ENCODE measurements at places on chromosomes 3 and 15. TPM values are rescaled to one million over a fixed set of nuclear protein-coding genes. Genes with fewer than 3 reads are reported as not detected.

DNA sequence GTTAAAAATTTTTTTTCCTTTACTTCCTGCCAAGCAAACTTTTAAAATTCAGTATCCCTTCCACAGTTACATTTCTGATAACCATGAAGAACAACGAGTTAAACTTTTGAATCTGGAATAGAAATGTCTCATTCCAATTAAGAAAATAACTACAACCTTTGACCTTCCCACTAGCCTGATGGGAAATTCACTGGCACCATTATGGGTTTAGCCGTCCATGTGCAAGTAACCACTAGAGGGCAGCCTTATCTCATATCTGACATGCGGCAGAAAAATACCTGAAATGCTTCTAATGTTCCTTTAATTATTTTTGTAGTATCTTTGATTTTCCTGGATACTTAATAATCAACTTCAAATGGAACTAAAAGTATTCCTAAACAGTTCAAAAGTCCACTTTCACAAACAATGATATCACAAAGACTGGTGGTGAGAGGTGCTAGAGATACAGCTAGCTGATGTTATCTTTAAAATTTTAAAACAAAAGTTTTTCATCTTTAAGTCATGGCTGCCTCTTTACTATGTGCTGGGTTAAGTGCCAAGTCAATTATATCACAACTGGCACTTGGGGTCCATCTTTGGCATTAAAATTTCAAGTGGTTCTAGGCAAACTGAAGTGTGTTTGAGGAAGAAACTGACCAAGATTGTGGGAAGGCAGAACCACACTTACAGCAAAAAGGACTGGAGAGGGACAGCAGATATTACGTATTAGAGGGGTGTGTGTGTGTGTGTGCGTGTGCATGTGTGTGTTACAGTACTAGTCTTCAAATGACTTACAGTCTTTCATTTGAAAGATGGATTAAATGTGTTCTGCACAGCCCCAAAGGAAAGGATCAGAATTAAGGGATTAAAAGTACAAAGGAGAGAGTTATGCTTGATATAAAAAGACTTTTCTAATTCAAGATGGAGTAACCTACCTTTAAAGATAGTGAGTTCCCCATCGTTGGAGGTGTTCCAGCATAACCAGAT lies 107.1 kb upstream of the ICE2 start:
- no peak for DNase-seq

Gene FOXB1
- total RNA-seq: not detected

DNA sequence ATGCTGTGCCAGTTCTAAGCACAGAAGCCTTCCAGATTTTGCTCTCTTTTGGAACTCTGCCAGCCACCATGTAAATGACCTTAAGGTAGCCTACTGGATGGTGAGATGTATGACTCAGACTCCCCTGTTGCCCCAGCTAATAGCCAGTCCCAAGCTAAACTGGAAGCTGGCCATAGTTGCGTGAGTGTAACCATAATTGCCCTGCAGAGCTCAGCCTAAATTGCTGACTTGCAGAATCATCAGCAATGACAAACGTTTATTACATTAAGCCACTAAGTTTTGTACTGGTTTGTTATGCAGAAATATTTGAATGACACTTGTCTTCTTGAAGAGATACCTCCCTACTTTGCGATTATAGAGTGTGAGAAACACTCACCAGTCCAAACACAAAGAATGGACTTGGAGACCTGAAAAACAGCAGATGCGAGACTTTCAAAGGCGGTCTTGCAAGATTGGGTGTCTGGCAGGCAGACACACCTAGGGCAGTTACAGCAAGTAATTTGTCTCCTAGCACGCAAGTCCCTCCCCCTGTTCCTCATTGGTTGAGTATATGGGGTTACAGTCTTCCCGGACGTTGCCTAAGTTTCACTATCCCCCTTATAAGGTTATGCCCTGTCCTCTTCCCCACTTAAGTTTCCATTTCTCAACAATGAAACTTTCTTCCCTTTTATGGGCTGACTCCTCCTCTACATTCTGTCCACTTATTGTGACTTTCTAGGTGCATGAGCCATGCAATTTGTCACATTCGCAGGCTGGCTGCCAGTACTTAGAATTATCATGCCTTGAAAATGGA lies 83.6 kb upstream of the XCR1 start:
- no peak for DNase-seq

GRCh38 chr3:42906070-42906847 lies at the start of gene ZNF662:
ZNF662 (plus strand) TSS chr3:42906142; CDS start chr3:42908115, 1,973 bp downstream.
- DNase-seq: peak; percentile 84

Gene FGD5
- total RNA-seq: 4.3 TPM

DNA sequence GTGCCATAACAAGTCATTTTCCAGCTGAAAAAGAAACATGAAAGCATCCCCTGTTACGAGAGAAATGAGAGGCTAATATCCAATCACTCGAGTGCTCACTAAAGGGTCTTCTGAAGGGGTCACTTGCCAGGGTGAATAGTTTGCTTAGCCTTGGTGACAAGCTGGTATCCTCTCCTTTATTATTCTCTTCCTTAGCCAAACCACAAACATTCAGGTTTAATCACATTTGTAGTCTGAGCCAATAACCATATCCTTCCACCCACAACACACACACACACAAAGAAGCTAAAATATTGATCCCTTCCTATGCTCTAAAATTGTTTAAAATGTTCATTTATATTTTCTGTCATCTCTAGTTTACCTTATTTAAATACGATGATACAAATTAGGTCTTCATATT lies 240.5 kb upstream of the TMCO5A start:
- DNase-seq: no peak

Gene SPESP1
- 0.94 TPM for total RNA-seq

Gene WDR72
- 5.3 TPM for total RNA-seq

Gene LYZL4
- total RNA-seq: not detected

GRCh38 chr15:45391746-45392583 lies 13.6 kb upstream of the GATM start:
- no peak for DNase-seq

DNA sequence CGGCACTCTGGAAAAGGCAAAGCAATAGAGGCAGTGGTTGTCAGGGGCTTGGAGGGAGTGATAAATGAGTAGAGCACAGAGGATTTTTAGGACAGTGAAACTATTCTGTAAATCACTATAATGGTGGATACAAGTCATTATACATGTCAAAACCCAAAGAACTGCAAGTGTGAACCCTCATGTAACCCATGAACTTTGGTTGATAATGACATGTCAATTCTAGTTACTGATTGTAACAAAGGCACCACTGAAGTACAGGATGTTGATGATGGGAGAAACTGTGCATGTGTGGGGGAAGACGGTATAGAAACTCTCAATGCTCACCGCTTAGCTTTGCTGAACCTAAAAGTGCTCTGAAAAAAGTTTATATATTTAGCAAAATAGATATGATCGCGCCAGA lies 36.0 kb downstream of the BTLA start:
- DNase-seq: no peak

Gene NRROS
- total RNA-seq: 1.5 TPM

Gene HIGD2B
- not detected for total RNA-seq

DNA sequence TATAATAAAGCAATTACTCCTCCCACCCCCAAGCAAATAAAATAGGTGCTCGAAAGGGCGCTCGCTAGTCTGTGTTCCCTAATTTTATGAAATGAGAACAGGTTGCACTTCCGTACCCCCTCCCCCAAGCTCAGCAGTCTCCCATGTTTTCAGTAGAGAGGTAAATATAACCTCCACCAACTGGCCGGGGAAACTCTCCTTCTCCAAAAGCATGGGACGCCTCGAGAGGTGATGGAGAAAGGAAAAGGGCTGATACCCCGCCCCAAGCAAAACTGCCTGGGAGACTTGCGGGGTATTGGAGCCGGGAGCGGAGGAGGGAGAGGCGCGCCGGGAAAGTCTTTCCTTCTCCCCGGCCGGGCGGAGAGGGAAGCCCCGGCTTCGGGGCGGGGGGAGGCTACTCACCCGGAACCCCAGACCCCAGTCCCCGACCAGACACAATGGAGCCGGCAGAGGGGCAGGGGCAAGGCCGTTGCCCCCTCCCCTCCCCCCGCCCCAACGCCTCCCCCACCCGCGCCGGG lies 605 bp downstream of the DCUN1D1 start:
- peak; percentile 64 for DNase-seq
